ENCODE measurements at places on chromosomes 3 and 15.

DNA sequence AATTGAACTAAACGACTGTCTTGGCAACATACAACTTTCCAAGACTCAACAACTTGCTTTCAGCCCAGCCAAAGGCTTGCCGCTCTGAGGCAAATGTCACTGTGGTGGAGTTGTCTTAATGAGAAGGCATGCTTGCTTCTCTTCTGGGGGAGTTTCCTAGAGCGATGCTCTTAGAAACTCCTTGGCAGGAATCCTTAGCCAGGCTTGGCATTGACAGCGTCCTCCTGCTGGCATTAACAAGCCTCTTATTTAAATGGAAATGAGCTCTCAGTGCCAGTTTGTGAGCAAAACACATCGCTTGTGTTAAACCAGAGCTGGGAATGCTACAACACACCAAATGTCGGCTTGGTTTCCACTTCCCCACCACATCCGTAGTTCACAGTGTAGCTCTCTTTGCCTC is 265.5 kb upstream of the TPRG1 start:
- no peak for DNase-seq

DNA sequence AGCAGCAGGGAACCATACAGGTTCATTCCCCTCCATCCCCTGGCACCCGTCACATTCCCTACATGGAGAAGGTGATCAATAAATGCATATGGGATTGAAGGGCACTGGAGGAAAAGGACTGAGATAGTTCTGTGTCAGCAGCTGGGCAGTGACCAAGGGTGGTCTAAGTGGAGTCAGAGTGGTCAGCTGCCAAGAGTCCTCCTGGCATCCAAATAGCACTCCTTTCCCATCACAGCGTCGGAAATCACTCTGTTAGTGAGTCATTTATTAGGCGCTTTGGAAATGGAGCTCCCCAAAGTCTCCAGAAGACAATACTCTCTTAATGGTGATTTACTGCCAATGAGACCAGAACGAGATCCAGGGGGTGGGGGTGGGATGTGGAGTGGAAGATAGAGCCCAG is 6.8 kb upstream of the TRH start:
- no peak for DNase-seq

GRCh38 chr3:52507359-52507758 is 12.2 kb downstream of the STAB1 start:
- DNase-seq: no peak

DNA sequence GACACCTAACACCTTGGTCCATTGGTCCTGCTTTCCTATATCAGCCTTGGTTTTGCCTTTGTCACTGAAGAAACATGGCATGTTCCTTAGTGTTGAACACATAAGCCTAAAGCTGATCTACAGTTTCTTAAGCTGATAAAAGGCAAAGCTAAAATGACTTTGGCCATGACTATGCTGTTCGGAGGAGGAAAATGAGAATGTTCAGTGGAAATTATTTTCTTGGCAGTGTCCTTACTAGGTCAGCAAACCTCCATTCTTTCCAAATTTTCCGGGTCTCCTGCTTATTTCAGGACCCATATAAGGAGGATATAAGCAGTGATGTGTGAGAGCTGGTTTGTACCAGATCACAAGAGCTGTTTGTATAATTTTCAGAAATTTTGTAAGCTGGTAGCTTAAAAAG is 832.9 kb upstream of the CFAP20DC start:
- DNase-seq: no peak

DNA sequence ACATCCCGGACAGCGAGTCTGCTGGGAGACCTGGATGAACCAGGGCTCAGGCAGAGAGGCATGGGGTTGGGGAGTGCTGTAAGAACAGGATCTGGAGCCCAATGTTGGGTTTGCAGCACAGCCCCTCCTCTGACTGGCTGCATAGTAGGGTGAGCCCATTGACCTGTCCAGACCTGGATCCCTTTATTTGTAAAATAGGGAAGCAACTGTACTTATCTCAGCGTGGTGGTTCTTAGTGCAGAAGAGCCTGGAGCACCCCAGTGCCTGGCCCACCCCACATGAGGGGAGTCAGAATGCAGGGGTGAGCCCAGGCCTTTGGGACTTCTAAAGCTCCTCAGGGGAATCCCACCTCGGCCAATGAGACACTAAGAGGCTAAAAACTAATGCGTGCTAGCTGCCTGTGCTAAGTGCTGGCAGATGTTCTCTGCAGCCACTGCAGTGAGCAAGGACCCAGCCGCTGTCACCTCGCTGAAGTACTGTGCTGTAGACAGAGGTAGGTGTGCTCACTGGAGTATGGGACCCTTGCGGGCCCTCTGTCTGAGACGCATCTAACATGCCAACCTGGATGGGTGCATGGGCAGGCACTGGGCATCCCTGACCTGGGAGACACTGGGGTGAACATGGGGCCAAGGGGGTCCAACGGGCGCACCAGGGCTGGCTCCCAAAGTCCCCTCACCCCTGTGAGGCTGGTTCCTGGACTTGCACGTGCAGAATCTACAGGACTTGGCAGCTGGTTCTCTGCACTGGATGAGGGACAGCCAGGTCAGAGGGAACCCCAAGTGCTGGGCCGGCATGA is 95.6 kb downstream of the ATP10A start:
- DNase-seq: no peak

GRCh38 chr15:77033729-77034671 is 36.9 kb downstream of the TSPAN3 start:
- no peak for DNase-seq

DNA sequence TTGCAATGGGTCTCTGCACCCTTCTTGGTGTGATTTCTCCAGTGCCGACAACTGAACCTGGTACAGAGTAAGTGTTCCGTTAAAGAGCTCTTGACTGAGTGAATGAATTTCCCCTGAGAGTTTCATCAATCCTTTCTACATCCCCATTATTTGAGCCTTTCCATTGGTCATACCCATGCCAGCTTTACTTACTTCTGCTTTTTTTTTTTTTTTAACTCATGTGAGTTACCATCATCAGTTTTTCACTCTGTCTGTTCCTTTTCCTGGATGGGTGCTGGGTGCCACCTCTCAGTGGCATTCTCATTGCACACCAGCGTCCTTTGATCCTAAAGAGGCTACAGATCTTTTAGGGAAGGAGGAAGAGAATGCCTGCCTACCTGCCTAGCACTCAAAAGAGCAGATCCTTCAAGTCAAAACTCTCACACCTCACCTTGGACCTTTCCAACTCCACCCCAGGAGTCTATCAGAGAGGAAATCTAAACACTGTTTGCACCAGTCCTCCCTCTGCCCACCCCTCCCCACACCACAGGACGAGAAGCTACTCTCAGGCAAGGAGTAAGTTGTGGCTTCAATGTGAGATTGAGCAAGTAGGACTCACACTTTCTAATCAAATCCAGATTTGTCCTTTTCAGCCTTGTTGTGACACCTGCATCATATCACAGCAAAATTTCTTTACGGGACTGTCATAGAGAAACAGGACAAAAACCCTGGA is 13.1 kb upstream of the USP3 start:
- no peak for DNase-seq

GRCh38 chr15:94259121-94259751 is 27.9 kb downstream of the MCTP2 start:
- DNase-seq: no peak

Data from GM19239 (cell line).